NCI-H1694 (cell line): ENCODE measurements at places on chromosomes 13 and 19.

GRCh38 chr13:32530841-32531253 is 7.7 kb downstream of the N4BP2L2 start:
- no peak for DNase-seq

- no peak for DNase-seq
Measured at GRCh38 chr19:5624018-5624663, 1.3 kb downstream of the SAFB start.

DNA sequence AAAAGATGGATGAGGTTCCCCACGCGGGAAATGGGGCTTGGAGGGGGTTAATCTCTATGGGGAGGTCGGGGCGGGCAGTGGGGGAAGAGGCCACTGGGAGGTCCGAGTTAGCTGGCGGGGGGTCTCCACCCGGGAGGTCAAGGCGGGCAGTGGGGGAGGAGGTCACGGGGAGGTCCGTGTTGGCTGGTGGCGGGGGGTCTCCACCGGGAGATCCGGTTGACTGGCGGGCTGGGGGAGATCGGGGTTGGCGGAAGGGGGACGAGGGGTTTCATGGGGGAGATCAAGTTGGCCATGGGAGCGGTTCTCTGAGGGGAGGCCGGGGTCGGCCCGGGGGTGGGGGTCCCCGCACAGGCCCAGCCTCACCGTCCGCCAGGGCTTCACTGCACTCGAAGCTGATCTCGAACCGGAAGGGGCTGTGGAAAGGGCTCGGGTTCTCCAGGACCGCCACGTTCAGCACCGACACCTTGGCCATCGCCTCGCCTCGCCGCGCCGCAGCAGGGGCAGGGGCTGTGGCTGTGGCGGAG is 342 bp downstream of the ASF1B start:
- no peak for DNase-seq

DNA sequence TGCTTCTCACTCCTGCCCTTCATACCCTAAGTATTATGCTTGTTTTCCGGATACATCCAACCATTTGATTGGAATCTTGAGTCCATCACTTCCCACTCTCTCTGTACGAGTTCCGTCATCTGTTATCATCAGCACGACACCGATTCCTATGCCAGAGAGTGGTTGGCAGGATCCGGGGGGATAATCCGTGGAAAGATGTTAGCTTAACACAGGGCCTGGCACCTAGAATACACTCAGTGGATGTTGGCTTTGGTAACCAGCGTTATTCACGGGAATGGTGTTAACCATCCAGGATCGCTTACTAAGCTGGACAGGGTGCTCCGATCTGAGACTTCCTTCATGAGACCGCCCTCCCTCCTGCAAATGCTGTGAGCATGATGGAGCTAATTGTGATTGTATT is 12.4 kb downstream of the VSTM2B start:
- DNase-seq, result no peak

DNA sequence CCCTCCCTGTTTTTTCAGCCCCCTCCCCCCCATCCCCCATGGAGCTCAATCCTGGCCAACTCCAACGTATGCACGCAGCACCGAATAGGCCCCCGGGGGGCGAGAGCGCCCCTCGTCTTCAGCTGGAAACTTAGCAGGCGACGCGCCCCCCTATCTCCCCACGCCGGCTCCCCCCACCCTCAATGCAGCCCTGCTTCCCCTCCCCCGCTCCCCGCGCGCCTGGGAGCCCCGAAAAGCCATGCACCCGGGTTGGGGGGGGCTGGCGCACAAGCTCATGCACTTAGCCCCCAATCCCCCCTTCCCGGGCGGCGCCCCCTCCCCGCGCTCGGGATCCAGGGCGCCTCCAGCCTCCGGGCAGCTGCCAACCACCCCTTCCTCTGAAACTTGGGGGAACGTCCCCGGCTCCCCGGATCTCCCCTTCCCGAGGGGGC is 508 bp downstream of the ZBTB7A start:
- no peak for DNase-seq

- no peak for DNase-seq
Measured at GRCh38 chr13:36436811-36437210, 4.5 kb downstream of the CCNA1 start.

- DNase-seq, result peak; percentile 82
Measured at GRCh38 chr19:11339254-11340098, at the start of gene RAB3D. Gene RAB3D, minus strand, starts transcription at chr19:11339657. Its CDS starts 2,258 bp downstream, at chr19:11337399.

DNA sequence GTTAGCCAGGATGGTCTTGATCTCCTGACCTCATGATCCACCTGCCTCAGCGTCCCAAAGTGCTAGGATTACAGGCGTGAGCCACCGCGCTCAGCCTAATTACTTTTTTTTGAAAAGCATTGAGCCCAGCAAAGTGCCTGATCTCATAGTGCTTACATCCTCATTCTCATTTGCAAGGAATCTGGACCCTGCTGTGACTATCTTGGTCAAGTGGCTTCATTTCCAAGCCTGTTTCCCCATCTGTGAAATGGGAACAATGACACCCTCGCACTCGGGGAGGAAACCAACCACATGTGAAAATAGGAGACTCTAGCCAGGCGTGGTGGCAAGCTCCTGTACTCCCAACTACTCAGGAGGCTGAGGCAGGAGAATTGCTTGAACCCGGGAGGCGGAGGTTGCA is 1.6 kb upstream of the PLEKHA4 start:
- no peak for DNase-seq

- no peak for DNase-seq
Measured at GRCh38 chr19:47331490-47331889, 485 bp upstream of the C5AR2 start.

GRCh38 chr19:53612762-53613526 is 18.9 kb upstream of the DPRX start:
- no peak for DNase-seq

- no peak for DNase-seq
Measured at GRCh38 chr13:68232351-68233130, 1002.4 kb upstream of the PCDH9 start.
